HFFc6 (cell line): ENCODE measurements at places on chromosomes 2 and 18. TPM values are rescaled to one million over a fixed set of nuclear protein-coding genes. Genes with fewer than 3 reads are reported as not detected.
A peak's percentile ranks its signal among the peaks of the same experiment; 100 is the strongest.

DNA sequence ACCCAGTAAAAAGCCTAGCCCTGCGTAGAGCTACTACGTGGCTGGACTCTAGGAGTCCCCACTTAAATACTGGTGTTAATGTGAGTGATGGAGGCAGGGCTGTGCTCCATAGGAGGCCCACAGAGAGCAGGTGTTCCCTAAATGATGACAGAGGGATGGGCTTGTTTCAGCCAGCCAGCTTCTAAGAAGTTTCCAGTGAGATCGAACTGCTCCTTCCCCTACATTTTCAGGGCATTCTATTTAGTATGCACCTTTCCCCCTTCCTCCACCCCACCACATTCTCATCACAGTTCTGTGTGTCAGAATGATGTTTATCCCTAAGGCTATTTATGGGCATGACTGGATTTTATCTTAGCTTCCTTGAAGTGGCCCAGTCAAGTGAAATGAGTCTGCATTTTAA, 213.0 kb downstream of the TRIB2 start:
- no peaks in the 10 kb centered on the region for H3K27me3 ChIP-seq
- no peaks in the 10 kb centered on the region for H3K36me3 ChIP-seq
- peak overlapping the region; percentile 71 for H3K4me3 ChIP-seq
- peaks cover 40% of the 10 kb centered on the region for H3K4me1 ChIP-seq

The GCG gene
- not detected in 3 replicates for total RNA-seq

The ALLC gene
- total RNA-seq: not detected in 2 replicates

The CXCR2 gene
- not detected in 3 replicates for total RNA-seq

GRCh38 chr2:64793701-64794100, 140.0 kb upstream of the SERTAD2 start:
- H3K27ac ChIP-seq: no peak overlapping the region; the same call in 1 of the 2 replicates
- H3K4me3 ChIP-seq: no peak overlapping the region
- no peak for DNase-seq
- no peaks in the 10 kb centered on the region; the same call in 1 of the 2 replicates for H3K27me3 ChIP-seq
- H3K4me1 ChIP-seq: peaks cover 30% of the 10 kb centered on the region

DNA sequence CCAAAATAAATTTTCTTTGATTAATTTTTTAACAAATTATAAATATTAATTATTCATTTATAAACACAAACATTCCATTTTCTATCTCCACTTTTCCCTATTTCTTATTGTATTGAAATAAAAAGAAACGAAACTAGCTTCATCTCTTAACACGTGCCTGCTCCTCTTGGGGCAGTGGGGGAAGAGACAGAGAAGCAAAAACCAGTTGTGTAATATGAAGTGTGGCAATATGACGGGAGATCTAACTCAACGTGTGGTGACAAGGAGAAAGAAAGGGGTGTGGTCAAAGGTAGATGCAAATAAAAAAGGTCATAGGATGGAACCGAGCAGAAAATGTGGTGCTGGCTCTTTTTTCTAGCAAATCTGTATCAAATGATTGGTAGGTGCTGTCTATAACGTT, 106.9 kb upstream of the SLC8A1 start:
- no peak overlapping the region for H3K27ac ChIP-seq
- H3K36me3 ChIP-seq: no peaks in the 10 kb centered on the region
- no peak for DNase-seq

The ORC4 gene
- total RNA-seq: 28.6 to 34.1 TPM (median 33.6 TPM) in 3 replicates

DNA sequence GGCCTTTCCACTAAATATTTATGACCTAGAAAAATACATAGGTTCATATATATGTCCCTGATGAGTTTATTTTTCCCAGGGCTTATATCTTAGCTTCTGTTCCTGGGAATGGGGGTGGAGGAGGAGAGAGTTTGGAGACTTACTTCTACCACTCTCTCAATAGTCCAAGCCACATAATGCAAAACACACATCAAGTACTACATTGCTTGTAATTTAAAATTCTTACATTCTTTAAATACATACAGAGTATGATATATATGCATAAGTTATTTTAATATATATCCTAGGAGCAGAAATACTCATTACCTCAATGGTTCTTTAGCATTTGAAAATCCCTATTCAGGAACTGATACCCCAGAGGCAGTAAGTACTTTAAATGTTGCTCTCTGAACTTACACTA, 73.2 kb upstream of the MYL1 start:
- H3K36me3 ChIP-seq: no peaks in the 10 kb centered on the region
- H3K27ac ChIP-seq: no peak overlapping the region
- no peak overlapping the region for H3K4me3 ChIP-seq
- H3K27me3 ChIP-seq: no peaks in the 10 kb centered on the region

DNA sequence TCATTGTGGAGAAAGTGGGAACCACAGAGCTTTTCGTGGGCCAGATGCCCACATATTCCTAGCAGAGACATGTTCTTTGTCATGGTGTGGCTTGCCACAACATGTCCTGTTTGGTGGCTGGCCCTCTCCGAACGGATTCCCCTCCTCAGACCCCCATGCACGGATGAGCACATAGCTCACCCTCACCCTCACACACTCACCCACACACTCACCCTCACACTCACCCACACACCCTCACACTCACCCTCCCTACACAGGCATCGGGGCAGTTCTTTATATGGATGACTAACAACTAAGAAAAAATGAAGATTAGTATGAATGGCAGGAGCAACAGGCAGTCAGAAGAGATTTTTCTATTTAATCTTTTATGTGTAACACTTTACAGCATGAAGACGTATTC, 149.9 kb downstream of the ZNF236 start:
- H3K4me1 ChIP-seq: 0 out of 2 replicates have a peak, but pooled peaks cover 6% of the 10 kb centered on the region
- H3K27me3 ChIP-seq: peaks cover 2% of the 10 kb centered on the region; the same call in 1 of the 2 replicates
- H3K4me3 ChIP-seq: no peak overlapping the region
- H3K27ac ChIP-seq: no peak overlapping the region
